Bronchus fibroblast of lung (primary cell): ENCODE measurements at places on chromosomes 3 and 15. TPM values are rescaled to one million over a fixed set of nuclear protein-coding genes. Genes with fewer than 3 reads are reported as not detected.

The TMEM40 gene
- 0.34 TPM in 1 of 2 replicates, not detected in the other for total RNA-seq

The PIGZ gene
- 0.34 and 0.59 TPM in 2 replicates for total RNA-seq

The SENP2 gene
- 13.6 and 15.6 TPM in 2 replicates for total RNA-seq

The TRNT1 gene
- 11.0 and 11.6 TPM in 2 replicates for total RNA-seq

The SLC27A2 gene
- total RNA-seq, result under 0.01 and 0.50 TPM in 2 replicates
